ENCODE measurements at places on chromosomes 12 and 14.

- DNase-seq = peak; percentile 94
These were observed 36.0 kb upstream of the SNX6 start for GRCh38 chr14:34665785-34666435.

DNA sequence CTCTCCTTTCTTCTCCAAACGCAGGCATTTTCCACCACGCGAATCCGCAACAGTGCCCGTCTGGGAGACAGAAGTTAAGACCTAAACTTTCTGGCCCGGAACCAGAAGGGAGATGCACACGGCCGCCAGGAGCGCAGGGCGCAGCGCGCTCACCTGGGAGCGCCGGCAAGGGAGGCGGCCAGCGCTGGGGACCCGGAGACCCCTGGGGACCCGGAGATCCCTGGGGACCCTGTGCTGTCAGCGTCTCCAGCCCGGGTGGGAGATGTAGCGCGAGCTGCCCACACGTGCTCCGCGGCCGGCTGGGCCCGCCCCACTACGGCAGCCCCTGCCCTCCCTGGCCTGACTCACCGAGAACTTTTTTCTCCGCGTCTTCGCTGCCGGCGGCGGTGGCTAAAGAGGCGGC, 620 bp downstream of the YBX3 start:
- peak; percentile 77 for DNase-seq

- DNase-seq = no peak
These were observed 59.9 kb downstream of the IRF2BPL start for GRCh38 chr14:76968621-76969063.

DNA sequence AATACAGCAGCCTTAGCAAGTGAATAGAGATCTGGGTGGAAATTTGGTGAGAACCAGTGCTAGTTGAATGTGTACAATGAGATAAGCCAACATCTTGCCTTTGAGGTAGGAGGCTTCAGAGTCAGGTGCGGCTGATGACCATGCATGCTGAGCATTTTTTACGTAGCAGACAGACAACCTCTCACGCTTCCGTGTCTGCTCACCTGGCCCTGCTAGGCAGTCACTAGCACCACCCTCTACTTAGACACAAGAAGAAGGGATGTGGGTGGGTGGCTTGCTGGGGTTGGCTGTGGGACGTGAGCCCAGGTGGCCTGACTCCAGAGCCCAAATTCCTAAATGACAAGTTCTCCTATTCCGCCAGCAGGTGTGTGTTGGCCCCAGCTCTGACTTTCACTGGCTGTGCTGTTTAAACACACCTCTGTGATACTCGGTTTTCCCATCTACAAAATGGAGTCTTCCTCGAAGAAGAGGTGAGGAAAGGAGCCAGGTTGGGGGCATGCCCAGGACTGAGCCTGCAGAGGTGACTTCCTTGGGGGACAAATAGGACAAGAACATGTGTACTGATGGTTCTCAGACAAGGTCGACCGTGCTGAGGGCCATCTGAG, 57.8 kb upstream of the BCL11B start:
- DNase-seq = no peak

GRCh38 chr14:75281654-75282019, 3.0 kb downstream of the FOS start:
- no peak for DNase-seq

DNA sequence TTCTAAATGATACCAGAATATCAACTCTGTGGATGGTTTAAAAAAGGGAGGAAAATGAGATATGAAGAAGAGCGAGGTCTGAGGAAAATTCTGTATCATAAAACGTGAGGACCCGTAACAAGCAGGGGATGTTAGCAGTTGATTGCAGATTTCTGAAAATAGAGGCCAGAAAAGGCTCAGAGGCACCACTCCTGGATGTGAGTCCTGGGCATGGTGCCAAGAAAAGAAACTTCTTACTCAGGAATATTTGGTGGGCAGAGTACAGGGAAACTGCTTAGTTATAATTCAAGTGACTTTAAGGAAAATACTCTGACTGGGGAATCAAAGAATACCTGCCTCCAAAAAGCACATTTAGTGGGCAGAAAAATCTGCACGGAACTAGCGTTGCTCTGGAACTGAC, 85.5 kb downstream of the PRICKLE1 start:
- peak; percentile 74 for DNase-seq

- DNase-seq = no peak
These were observed 2.2 kb upstream of the TC2N start for GRCh38 chr14:91869556-91869955.

All from RPMI8226 (cell line).